ENCODE measurements at places on chromosomes 2 and 18. TPM values are rescaled to one million over a fixed set of nuclear protein-coding genes. Genes with fewer than 3 reads are reported as not detected.

G6PC2 gene
- total RNA-seq, result not detected

RAB10 gene
- 125 TPM for total RNA-seq

DNMT3A gene
- total RNA-seq, result 19.6 TPM

ST6GAL2 gene
- 39.5 TPM for total RNA-seq

TEKT4 gene
- total RNA-seq, result not detected

ACMSD gene
- total RNA-seq, result not detected

PNKD gene
- total RNA-seq, result 41.8 TPM

ACVR2A gene
- 8.1 TPM for total RNA-seq

GRCh38 chr2:114714313-114714712 lies 271.9 kb downstream of the DPP10 start:
- no peak for DNase-seq

DNA sequence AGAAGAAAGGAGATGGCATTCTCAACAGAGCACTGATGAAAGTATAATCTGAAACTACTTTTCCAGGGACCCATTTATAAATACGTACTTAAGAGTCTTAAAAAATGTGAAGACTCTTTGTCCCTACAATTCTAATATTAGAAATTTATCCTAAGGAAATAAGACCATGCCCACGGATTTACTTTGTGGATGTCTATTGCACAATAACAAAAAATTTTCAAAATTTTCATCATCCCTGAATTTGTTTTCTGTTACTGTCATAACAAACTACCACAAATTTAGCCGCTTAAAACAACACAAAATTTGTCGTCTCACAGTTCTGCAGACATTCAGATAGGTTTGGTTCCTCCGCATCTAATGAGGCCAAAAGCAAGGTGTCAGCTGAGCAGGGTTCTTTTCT lies 182.3 kb upstream of the SMAD7 start:
- no peak for DNase-seq

GRCh38 chr18:57110290-57110689 lies 36.6 kb upstream of the BOD1L2 start:
- DNase-seq, result no peak

DNA sequence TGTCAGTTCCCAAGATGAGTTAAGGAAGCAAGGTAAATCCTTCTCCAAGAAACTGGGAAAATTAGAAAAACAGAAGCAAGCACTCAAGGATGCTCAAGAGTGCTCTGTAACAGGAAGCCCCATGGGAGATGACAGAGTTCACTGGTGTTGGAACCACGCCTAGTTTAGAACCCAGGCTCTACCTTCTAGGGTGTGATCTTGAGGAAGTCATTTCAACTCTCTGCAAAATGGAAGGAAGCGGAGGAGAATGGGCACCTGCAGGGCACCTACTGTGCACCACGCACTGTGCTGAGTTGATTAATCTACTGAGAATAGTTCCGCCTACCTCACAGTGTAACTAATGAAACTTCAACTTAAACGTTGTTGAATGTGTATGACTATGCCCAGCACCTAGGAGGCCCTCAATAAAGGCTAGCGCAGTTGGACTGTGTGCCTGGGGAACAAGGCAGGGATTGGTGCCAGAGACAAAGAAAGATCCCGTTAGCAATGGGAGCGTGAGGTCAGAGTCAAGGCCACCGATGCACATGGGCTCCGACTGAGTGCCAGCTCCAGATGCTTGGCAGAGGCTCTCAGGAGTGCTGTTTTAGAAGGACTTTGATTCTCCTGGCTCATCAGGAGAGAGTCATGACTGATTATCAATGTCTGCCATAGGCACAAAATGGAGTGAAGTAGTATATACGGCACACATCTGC lies 93.7 kb downstream of the MAPK4 start:
- DNase-seq, result no peak

DNA sequence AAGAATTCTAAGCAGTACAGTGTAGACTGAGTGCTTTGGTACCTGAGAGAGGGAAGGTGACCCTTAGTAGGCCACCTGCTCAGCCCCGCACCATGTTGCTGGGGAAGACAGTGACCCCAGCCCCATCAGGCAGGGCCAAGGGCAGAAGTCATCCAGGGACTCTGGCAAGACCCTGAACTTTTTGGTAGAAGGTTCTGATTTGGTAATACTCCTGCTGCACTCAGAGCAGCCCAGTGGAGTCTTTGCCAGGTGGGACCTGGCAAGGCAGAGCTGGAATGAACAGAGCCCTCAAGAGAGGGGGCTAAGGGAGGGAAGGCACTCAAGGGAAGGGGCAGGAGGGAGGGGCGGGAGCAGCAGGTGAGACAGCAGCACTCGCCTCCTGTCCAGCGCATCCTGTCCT lies 191.2 kb downstream of the MGAT5 start:
- no peak for DNase-seq

DNA sequence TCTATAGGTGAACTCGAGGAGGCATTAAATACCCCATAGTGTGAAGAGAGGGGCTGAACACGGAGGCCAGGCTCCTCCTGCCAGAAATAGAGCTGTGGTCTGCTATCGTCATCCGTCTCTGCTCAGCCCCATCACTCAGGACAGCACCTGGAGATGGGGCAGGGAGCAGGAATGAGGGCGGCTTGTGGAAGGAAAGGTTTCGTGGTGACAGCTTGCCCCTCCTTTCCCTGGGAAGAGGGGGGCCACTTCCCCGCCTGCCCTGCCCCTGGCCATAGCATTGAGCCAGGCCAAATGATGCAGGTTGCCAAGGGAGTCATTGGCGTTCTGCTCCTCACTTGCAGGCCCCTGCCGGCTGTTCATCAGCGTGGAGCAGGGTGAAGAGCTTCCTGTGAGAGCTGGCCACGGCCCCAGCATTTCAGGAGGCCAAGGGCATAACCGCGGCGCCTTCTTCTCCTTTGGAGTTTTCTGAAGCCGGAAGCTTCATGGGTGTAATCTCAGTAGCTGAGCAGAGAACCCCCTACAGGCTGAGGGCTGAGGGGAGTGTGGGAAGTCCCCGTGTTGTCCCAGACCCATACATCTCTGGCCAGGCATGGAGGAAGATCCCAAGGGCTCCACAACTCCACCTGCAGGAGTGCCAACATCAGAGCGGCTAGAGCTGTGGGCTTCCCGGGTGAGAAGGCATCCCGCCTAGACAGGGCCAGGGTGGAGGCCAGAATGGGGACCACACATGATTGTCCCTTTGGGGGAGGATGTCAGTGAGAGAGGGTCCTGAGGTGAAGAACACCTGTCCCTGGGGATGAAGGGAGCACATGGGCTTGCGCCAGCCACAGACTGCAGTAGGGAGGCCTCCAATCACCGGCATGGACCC lies 112.5 kb upstream of the GLI2 start:
- DNase-seq, result no peak

DNA sequence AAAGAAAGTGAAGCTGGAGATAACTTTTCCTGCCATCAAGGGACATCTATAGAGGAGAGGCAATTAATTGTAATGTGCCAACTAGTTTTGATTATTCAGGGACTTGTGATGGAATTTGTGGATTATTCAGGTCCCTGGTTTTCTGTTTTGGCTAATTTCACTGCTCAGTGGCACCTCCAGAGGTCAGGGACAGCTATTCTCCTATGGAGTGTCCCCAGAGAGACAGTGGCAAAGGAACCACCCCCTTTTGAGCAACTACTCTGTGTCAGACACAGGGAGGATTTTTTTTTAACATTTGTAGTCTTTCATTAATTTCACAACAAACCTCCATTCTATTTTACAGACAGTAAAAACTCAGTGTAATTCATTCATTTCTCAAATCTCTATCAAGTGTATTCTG lies 206.0 kb upstream of the SPRED2 start:
- no peak for DNase-seq

- DNase-seq, result no peak
Measured at GRCh38 chr18:63182861-63183260, 136.7 kb downstream of the BCL2 start.

DNA sequence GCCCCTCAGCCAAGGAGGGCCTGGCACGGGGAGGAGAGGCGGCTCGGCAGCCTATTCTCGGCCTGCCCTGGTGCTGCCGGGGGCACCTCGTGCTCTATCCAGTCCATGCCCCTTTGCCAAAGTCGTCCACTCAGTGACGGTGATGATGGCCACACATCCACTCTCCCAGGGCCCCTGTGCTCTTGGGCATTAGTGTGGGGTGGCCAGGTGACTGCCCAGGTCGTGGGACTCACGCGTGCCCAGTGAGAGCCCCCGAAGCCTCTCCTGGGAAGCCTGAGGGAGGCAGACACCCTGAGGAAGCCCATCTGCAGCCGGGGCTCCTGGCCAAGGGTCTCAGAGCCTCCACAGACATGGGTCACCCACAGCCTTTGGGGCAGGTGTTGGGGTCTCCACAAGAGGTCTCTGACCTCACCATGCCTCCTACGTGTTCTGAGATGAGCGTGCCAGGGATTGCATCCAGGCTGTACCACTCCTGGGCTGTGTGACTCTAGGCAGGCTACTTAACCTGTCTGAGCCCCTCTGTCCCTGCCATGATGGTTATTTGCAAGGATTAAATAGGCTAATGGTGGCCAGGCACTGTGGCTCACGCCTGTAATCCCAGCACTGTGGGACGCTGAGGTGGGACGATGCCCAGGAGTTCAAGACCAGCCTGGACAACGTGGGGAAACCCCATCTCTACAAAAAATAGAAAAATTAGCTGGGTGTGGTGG lies 12.9 kb downstream of the RAMP1 start:
- no peak for DNase-seq

DNA sequence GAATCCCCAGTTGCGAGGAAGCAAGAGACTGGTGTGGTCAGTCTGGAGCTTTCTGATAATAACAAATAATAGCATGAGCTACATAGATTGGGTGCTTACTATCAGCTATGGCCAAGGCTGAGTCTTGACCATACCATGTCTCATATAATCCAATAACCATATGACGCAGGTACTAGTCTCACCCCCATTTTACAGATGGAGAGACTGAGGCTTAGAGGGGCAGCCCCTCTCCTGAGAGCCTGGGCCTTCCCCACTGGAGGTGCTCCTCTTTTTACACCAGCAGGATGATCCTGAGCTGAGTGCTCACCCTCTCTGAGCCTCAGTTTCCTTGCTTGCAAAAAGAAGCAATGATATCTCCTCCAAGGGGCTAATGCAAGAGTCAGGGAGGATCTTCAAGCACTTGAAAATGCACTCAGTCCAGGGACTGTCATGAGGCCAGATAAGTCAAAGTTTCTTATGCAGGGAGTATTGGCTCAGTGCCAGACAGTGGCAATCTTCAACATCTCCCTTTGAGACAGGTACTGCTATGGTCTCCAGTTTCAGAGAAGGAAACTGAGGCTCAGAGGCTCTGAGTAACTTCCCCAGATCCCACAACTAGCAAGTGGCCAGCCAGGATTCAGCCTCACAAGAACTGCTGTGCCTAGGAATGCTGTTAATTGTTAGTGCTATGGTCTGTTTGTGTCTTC lies 149.7 kb downstream of the TFCP2L1 start:
- DNase-seq, result no peak

DNA sequence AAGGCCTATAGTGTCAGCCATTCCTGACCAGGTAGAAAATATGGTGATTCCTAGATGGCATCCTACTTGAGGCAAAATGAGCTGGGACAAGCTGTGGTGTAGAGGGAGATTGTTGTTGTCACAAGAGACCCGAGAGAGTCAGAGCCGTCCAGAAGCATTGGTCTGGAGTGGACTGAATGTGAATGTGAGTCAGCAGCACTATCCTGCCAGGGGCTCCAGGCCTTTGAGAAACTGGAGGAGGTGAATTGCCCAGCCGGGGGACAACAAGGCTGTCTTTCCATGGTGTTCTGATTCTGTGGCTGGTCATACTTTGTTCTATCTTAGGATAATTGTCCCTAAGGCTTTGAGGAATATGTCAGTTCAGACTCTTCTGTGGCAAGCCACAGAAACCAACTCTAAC lies 29.4 kb upstream of the EIF2AK3 start:
- no peak for DNase-seq

GRCh38 chr2:9944330-9944758 lies 7.1 kb upstream of the GRHL1 start:
- DNase-seq, result no peak

DNA sequence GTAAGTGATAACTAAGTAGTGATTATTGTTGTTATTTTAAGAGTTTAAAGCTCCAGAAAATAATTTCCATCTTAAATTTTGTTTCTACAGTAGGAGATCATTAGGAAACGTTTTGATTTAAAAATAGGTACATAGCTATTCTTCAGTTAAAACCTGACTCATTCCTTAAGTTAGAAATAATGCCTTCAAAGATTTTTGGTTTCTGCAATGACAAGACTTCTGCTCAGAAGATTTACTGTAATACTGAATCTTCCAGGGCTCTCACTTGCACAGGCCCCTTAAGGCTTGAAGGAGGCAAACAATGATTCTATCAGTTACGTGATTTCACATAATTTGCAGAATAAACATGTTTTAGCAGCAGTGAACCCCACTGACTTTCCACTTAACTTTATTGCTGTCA lies 333.7 kb downstream of the RAD51AP2 start:
- no peak for DNase-seq

- no peak for DNase-seq
Measured at GRCh38 chr2:237171396-237171795, 85.7 kb downstream of the COPS8 start.

GRCh38 chr2:43419876-43420275 lies 176.0 kb downstream of the THADA start:
- no peak for DNase-seq

GRCh38 chr18:11948852-11949523 lies 32.3 kb upstream of the IMPA2 start:
- no peak for DNase-seq

DNA sequence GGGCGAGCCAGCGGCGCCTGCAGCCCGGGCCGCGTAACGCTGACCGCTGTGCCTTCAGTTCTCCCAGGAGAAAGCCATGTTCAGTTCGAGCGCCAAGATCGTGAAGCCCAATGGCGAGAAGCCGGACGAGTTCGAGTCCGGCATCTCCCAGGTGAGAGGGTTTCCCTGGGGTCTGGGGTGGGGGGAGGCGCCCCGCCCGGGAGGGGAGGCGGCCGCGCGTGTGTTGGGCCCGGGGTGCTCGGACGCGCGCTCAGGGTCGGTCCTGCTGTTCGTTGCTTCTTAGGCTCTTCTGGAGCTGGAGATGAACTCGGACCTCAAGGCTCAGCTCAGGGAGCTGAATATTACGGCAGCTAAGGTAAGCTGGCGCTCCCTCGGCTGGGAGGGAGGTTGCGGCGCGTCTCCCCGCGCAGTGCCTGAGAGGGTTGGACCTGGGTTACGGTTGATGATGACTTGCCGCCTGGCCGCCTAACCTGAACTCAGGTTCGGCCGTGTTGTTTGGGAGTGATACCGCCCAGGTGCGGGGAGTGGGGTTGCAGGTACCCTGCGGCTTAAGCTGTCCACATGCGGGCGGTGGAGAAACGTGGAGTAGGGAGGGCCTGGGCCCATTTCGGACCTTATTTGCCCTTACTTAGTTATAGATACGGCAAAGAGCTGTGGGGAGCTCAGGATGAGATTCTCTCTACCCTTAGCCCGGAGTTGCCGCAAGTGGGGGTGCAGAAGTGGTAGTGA lies 638 bp downstream of the RPS7 start:
- no peak for DNase-seq

GRCh38 chr18:72541871-72542332 lies 2.2 kb downstream of the CBLN2 start:
- DNase-seq, result no peak

DNA sequence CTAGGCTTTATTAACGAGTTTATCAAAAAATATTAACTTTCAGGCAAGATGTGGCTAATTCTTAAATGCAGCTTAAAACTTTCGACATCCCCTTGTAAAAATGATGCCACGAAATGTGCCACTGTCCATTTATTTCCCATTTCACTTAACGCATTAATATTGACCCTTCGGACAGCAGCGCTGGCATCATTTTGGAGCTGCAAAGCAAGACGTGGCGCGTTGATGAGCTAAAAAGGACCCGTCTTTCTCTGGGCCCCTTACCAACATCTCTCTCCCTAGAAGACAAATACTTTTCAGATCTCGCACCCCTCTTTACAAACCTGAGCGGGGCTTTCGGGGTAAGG lies 367.9 kb downstream of the MTX2 start:
- DNase-seq, result no peak

GRCh38 chr2:53075760-53076159 lies 691.8 kb upstream of the CHAC2 start:
- no peak for DNase-seq
